AG04450 (cell line): ENCODE measurements at places on chromosomes 6 and 20.

- DNase-seq = no peak
Observed at GRCh38 chr20:32830437-32830836, 10.7 kb downstream of the MAPRE1 start.

- no peak for DNase-seq
Observed at GRCh38 chr6:81770381-81770780, 17.9 kb upstream of the TENT5A start.

GRCh38 chr6:7541175-7542064 is at the start of gene DSP:
Gene DSP, plus strand, starts transcription at chr6:7541671. Its CDS starts 245 bp downstream, at chr6:7541916.
- DNase-seq = no peak

GRCh38 chr6:9482030-9482738 is 932.7 kb downstream of the TFAP2A start:
- DNase-seq = peak; percentile 76

DNA sequence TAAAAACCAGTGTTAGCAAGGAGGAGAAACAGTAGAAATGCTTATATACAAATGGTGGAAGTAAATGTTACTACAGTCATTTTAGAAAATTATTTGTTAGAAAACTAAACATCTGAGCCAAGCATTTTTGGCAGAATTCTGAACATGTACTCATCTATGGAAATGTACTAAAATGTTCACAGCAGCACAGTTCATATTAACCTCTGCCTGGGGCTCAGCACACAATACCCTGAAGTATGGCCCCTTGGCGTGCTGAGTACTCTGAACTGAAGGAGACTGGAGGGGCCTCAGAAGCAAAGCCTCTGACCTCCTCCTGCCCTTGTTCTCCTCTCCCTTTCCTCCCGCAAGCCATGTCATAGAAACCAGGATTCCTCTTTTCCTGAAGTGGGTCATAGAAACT is 66.2 kb upstream of the RALGAPA2 start:
- no peak for DNase-seq

DNA sequence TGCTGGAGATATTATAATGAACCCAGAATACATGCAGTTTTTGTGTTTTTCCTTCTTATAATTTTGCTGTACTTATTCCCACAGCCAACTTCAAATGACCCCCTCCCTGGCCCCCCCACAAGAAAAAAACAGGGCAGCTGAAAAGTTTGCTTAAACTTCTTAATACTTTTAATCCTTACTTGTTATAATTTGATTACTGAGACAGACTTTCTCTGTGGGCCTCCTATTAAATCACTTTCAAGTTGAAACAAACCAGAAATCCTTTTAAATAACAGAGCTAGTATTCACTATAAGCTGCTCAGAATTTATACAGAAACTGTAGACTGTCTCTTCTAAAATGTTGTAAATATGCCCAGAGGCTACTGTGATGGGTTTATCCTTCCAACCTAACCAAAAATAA is 106.3 kb downstream of the CENPW start:
- no peak for DNase-seq

DNA sequence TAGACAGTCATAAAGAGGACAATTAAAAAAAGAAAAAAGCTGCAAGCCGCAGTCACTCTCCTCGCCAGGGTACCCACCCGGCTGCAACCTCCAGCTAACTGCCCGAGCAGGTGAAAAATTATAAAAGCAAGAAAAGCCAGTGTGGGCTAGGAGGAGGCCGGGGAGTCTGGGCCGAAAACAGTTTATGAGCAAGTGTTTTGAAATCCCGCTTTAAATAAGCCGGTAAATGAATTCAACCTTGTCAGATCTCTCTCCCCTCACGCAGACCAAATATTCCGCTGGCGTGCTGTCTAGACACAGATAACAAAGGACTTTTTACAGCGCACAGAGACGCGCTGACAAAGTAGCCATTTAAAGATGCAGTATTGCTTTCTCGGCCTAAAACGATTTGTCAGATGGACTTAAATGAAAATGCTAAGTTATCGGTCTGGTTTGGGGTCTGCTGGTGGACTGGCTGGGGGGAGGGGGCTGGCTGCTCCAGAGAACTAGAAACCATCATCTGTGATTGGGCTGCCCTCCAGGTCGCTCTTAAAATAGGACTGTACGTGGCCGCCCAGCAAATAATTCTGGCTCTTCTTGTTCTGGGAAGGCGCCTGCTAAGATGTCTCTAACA is 24.6 kb downstream of the PMEPA1 start:
- no peak for DNase-seq

- no peak for DNase-seq
Observed at GRCh38 chr6:88626460-88626859, 337.0 kb downstream of the RNGTT start.

- DNase-seq = no peak
Observed at GRCh38 chr6:169310983-169311382, 57.3 kb upstream of the THBS2 start.

GRCh38 chr20:13205425-13205824 is 15.6 kb upstream of the ISM1 start:
- no peak for DNase-seq

DNA sequence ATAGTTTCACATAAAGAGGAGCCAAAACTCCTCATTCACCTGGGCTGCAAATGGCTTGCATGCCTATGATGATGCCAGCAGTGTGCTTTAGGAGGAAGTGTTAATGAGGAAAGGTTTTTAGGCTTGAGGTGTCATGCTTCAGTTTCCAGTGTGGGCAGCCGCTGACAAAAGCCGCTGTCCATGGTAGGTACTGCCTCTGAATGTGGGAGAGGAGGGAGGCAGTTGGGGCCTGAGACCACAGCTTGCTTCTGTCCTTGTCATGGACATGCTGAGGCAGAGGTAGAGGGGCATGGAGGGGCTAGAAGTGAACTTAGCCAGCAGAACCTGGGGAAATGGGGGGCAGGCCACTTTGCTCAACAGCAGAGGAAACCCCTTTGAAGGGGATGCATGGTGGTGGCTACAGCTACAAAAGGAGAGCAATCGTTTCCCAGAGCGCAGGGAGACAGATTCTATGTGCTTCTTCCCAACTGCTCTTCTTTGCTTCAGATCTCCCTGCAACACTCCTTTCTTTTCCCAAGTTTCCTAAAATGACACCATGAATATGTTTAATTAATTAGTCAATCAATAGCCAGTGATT is 372.1 kb upstream of the CNR1 start:
- no peak for DNase-seq

DNA sequence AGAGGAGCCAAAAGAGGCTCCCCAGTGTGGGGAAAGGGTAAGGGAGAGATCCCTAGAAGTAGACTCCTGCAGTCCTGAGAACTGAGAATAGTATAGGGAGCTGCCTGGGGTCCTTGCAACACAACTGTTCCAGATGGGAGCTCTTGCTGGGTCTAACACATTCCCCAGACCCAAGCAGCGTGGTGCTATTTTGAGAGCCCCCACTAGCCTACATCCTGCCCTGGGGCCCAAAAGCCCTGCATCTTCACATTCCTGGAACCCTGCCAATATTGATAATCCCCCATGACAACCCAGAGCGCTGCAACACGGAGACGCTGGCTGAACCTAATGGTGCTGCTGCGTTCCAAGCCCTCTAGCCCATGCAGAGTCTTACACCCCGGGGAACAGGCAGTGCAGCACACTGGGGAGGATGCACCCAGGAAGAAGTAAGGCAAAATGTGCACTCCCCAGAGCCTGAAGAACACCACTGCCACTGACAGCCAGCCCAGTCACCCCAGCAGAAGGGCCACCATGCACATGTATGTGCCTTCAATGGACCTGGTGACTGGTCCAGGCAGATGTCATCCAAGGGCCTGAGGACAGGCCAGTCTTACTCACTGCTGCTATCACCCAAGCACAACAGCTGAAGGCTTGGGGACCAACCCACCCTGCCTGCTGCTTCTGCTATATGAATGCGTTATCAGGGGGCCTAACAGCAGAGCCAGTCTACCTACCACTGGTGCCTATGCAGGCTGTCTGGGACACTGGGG is 7.0 kb upstream of the RNF217 start:
- DNase-seq = no peak

GRCh38 chr6:170584954-170585498 is 589 bp upstream of the PDCD2 start:
- DNase-seq = no peak

GRCh38 chr6:144879436-144879835 is 594.3 kb downstream of the UTRN start:
- DNase-seq = no peak

- DNase-seq = no peak
Observed at GRCh38 chr6:9100869-9101580, 665.7 kb upstream of the SLC35B3 start.

GRCh38 chr6:35566794-35567193 is 54.1 kb upstream of the TULP1 start:
- no peak for DNase-seq

- no peak for DNase-seq
Observed at GRCh38 chr6:112466373-112467151, 119.4 kb downstream of the RFPL4B start.

- no peak for DNase-seq
Observed at GRCh38 chr20:50635676-50636600, 55.4 kb downstream of the RIPOR3 start.

DNA sequence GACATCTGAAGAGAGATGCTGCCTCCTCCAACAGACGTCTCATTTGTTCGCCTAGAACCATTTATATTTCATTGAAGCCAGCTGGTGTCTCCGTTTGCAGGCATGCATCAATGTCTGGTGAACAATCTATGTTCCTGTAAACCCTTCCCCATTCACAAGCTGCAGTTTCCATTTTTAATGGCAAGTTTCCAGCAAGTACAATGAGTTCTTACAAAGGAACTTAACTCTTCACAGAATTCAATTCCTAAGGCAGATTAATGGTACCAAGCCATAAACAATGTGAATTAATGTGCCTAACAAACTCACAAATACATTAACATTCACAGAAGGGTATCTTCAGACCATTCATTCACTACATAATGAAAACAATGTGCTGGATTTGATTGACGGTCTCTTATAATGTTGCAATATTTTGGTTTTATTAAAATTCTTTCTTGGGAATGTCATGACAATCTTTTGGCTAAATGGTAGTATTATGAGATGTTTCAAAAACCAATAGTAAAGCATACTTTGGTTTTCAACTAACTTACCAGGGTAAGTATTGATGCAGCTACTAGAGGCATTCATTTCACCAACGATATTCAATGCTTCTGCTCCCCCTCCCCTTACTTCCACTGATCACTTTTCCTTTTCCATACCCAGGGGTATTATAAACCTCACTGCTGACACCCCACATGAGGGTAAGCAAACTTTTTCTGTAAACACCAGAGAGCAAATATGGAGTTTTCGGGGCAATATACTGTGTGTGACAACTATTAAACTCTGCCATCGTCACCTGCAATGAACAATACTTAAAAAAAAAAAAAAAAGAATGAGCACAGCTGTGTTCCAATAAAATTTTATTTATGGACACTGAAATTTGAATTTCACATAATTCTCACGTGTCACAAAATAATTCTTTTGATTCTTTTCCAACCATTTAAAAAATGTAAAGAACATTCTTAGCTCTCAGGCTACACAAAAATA is 4.2 kb downstream of the AKIRIN2 start:
- DNase-seq = peak; percentile 74

- peak; percentile 61 for DNase-seq
Observed at GRCh38 chr6:133991096-133991593, 38.1 kb downstream of the TBPL1 start.

GRCh38 chr6:38169221-38169976 is 349.9 kb downstream of the ZFAND3 start:
- DNase-seq = no peak

GRCh38 chr6:45185403-45186251 is 142.5 kb upstream of the RUNX2 start:
- DNase-seq = no peak

- no peak for DNase-seq
Observed at GRCh38 chr6:14359438-14359837, 241.9 kb downstream of the CD83 start.

- DNase-seq = peak; percentile 84
Observed at GRCh38 chr6:112802144-112802543, 455.0 kb downstream of the RFPL4B start.

GRCh38 chr20:4445331-4445730 is 276.4 kb upstream of the PRND start:
- no peak for DNase-seq

DNA sequence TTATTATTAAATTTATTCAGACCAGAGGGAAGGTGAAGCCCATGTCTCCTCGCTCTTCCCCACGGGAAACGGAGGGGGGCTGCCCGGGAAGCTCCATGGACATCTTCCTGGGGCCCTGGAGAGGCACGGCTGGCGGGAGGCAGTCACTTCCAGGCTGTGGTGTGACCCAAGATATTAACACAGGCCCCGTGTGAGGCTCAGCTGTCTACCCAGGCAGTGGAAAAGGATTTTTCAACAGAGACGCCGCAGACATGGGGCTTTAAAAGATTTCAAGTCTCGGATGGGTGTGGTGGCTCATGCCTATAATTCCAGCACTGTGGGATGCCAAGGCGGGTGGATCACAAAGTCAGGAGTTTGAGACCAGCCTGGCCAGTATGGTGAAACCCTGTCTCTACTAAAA is 117.9 kb downstream of the ERMARD start:
- DNase-seq = no peak

- DNase-seq = no peak
Observed at GRCh38 chr6:43203029-43203717, 21.2 kb downstream of the CUL9 start.

GRCh38 chr6:75147512-75147911 is 58.3 kb downstream of the COL12A1 start:
- DNase-seq = peak; percentile 27

DNA sequence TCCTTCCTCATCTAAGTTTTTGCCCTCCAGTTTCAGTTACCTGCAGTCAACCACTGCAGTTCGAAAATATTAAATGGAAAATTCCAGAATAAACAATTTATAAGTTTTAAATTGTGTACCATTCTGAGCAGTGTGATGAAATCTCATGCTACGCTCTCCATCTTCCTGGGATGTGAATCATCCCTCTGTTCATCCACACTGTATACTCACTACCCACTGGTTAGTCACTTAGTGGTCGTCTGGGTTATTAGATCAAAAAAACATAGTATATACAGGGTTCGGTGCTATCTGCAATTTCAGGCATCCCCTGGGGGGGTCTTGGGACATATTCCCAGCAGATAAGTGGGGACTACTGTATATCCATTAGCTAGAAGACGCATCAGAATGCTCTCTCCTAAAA is 151.9 kb upstream of the SLC22A16 start:
- peak; percentile 62 for DNase-seq

- no peak for DNase-seq
Observed at GRCh38 chr6:159056003-159056402, 11.2 kb upstream of the TAGAP start.

DNA sequence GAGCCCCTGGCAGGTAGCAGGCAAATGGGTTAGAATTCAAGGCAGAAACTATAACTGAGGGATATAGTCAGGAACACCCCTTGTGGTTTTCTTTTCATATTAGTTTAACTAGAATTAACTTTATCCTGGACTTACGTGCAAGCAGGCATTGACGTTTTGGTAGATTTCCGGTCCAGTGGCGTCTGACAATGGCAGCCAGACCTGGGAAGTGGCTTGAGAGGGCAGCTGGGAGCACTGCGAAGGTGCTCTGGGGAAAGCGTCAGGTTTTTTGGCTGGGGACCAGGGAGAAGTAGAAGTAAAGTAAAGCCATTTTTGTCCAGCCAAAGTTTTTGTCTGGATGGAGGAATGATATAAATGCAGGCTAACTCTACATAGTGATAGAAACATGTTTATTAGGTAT is 8.4 kb upstream of the ACSS1 start:
- no peak for DNase-seq

GRCh38 chr20:20737158-20737557 is 24.7 kb upstream of the RALGAPA2 start:
- DNase-seq = no peak
